ENCODE measurements at places on chromosomes 6 and 20. TPM values are rescaled to one million over a fixed set of nuclear protein-coding genes. Genes with fewer than 3 reads are reported as not detected.

GRCh38 chr6:105836379-105836778, 249.8 kb upstream of the PRDM1 start:
- no peak for DNase-seq

DNA sequence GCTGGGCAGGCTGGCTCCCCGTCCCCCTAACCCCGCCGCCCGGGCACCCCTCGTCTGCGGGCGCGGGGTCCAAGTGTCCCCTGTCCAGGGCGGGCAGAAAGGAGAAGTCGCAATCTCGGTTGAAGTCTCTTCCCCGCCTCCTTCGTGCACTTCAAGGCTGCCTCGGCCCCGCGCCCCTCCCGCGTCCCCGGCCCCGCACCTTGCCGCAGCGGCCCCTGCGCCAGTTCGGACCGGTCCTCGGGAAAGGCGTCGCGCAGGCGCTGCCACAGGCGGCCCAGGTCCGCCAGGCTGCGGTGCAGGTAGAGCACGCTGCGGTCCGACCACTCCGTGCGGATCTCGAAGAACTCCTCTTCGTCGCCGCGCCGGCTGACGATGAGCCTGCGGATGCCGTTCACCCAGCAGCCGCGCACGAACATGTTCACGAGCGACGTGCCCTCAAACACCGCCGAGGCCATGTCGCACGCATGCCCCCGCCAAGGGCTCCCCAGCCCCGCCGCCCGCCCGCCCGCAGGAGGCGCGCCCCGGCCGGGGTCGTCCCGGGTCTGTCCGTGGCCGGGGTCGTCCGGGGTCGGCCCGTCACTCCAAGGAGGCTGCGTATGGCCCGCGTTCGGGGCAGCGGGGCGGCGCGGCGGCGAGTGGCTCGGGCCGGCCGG, at the start of gene PXDC1:
Gene PXDC1 (minus strand): TSS at position 637 of the 653 bp plus-strand sequence. CDS start 182 bp downstream, at position 455.
- peak; percentile 23 for DNase-seq

- DNase-seq = no peak
These were observed 77.8 kb downstream of the TRAM2 start for GRCh38 chr6:52499026-52499425.

DNA sequence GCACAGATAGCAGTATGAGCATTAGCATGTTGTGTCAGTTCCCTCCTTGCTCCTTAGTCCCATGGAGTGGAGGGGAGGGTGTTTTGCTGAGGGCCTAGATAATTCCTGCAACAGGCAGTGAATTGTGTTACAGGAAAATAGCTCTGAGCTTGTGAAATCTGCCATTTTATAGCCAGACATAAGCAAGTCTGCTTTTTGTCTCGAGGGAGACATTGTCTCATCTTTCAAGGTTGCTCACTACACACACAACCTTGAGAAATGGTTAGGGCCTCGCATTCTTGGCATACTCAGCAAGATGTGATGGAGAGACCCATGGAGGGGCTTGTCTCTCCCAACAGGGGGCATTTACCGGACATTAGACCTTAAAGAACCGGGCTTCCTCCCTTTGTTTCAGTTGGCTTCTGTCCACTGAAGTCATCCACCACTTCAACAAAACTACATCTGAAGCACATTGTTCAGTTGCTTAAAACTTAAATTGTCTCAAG, 108.0 kb upstream of the FOXO3 start:
- DNase-seq = no peak

The TNFRSF6B gene
- 41.6 TPM for total RNA-seq

The PRR18 gene
- not detected for total RNA-seq

Measured in PC-3 (cell line).